ENCODE measurements at places on chromosomes 2 and 18. TPM values are rescaled to one million over a fixed set of nuclear protein-coding genes. Genes with fewer than 3 reads are reported as not detected.

The TMEM178A gene
- 0.28 TPM for total RNA-seq

The EVX2 gene
- not detected for total RNA-seq

The ASAP2 gene
- 44.0 TPM for total RNA-seq

GRCh38 chr2:11947956-11948355 lies 201.5 kb downstream of the LPIN1 start:
- DNase-seq: no peak

DNA sequence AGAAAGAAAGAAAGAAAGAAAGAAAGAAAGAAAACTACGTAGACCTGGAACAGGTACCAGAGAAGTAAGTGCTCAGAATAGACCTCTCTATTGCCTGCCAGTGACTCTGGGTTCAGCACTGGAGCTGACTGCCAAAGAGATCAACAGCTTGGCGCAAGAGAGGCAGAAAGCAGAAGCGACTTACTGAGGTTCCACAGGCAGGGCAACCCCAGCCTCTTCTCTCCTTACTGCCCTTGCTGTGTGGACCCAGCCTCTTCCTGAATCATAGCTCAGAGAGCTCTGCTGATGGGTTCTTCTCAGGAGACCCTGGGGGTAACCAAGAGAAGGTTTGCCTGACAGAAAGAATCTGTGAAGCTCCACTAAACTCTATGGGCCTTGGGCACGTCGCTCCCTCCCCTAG lies 7.1 kb downstream of the CAPN13 start:
- no peak for DNase-seq

DNA sequence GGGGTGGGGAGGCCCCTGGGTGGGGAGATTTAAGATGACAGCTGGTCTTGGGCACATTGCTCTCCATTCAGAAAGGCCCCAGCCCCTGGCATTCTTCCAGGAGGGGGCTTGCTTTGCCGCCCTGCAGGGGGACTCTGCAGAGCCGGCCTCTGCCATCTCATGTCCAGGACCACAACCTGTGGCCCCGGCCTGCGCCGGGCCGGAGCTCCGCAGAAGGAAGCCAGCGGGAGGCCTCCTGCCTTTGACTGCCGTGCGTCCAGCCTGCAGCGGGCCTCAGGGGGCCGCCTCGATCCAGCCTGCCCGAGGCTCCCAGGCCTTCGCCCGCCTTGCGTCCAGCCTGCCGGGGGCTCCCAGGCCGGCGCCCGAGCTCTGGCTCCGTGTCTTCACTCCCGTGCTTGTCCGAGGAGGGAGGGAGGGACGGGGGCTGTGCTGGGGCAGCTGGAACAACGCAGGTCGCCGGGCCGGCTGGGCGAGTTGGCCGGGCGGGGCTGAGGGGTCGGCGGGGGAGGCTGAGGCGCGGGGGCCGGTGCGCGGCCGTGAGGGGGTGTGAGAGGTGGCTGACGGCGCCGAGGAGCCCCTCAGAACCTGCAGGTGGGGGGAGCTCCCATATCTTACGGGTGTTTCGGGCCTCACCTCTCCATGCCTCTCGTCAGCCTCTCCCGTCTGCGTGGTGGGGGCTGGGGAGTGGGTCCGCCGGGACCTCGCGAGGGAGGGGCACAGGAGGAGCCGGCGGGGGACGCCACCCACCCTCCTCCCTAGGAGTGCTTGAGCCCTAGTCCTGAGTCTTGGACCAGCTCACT lies 20.4 kb downstream of the GPC1 start:
- no peak for DNase-seq

DNA sequence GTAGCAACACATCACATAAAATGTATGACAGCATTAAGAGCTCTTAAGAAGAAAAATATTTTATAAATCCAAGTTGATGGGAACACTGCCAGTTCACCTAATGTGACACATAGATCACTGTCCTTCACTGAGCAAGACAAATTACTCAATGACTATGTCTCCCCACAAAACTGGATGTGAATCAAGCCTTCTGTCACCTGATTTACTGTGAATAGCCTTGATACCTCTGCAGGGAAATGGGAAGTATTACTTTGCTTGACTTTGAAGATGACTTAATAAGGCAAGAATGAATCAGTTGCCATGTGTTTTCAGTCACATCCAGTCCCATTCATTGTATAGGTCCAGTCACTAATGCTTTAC lies 94.6 kb downstream of the NYAP2 start:
- DNase-seq: no peak

DNA sequence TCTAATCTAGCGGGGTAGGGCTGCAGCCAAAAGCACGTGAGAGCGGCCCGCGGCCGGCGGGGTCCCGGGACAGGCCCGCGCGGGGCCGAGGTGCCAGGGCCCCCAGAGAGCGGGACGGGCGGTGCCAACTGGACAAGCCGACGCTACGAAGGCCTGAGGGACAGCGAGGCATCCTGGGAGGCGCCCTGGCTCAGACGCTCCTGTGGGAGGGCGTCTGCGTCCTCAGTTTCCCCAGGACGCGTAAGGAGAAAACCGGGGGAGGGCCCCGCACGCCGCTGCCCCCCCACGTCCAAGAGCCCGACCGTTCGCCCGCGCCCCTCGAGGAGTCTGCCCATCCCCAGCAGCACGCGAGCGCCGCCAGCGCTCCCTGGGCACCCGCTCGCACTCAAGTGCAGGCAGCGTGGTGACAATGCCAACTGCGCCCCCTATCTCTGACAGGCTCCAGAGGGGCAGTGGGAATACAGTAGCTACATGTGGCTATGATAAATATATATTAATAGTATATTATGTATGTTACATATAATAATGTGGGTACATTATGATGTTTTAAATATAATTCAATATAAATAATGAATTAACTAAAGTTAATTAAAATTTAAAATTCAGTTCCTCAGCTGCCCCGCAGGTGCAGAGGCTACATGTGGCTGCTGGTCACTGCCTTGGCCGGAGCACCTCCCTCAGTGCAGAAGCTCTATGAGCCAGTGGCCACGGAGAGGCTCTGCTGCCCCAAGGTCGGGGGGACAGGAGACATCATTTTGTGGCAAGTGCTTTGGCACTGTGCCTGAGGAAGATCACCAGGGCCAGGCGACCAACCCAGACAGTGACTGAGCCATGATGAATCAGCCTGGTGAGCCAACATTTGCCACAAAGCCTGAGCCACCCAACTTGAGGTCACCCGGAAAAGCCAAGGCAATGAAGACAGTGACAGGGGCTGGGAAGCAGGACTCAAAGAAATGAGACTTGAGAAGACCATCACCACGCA lies 5.5 kb upstream of the SFT2D3 start:
- peak; percentile 46 for DNase-seq
